ENCODE measurements at places on chromosomes 13 and 19. TPM values are rescaled to one million over a fixed set of nuclear protein-coding genes. Genes with fewer than 3 reads are reported as not detected.
A peak's percentile ranks its signal among the peaks of the same experiment; 100 is the strongest.

Gene ZNF737
- 6.0 TPM for total RNA-seq

Gene LILRB5
- not detected for total RNA-seq

DNA sequence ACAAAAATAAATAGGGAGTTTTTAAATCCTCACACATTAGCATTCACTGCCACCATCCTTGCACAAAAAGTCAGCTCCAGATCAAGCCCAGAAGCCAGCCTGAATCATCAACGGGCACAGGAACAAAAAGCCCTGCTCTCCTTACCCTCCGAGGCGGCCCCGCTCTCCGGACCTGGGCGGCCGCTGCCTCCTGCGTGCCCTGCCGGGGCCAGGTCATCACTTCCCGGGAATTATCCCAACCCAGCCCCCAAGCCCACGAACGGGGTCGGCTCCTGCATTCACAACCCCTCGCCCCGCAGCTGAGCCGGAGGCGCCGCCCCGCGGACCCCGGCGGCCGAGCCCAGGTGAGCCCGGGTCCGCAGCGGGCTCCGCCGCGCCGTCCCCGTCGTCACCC is 754 bp downstream of the DNAJB1 start:
- peak; percentile 50 for DNase-seq

GRCh38 chr19:38134540-38135149 is 89.4 kb downstream of the DPF1 start:
- DNase-seq = peak; percentile 28

- peak; percentile 88 for DNase-seq
These were observed 9.3 kb downstream of the HOOK2 start for GRCh38 chr19:12766051-12766521.
